ENCODE measurements at places on chromosomes 4 and X.
A peak's percentile ranks its signal among the peaks of the same experiment; 100 is the strongest.

- DNase-seq: peak; percentile 76
These were observed 61.6 kb downstream of the SAT1 start for GRCh38 chrX:23844502-23845138.

DNA sequence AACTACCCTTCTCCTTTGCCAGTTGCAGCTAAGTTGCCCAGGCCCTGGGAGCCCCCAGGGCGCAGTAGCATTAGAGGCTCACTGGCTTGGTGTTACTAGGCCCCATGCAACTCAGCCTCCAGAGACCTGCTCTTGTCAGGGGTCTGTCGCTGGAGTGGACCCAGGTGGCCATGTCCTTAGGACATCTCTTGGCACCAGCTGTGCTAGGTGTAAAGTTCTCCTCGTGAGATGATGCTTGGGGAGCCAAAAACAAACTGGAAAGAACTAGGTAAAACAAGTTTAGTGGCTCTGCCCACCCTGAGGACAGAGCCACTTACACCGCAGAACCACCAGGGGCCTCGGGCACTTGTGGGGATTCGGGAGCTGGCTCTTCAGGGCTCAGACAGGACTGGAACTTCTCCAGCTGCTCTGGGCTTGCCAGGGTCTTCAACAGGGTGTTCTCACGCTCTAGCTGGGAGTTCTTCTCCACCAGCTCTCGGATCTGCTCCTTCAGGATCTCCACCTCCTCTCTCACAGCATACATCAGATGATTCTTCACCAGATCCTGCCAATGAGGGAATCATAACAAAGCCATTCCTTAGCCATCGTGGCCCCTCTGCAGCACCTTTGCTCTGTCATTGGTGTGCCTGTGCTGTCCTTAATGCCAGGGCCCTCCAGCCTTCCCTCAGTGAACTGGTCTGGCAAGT, 61.2 kb downstream of the TSC22D3 start:
- DNase-seq: peak; percentile 43

DNA sequence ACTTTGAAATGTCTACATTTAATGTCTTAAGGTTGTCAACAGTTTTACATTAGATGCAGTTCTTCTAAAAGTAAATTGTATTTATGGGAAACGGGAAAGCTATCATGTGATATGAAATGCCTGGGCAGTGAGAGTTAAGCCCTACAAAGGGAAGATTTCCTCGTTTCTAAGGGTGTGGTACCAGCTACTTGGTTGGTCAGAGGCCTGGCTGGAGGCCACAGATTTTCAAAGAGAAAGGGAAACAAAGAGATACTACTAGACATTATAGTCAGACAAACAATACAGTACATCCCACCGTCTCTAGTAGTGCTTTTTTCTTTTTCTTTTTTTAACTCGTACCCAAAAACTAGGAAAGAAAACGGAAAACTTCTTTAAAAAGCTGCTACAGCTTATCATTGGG, 467.8 kb downstream of the PCDH7 start:
- DNase-seq: no peak

- DNase-seq: peak; percentile 20
These were observed 20.7 kb upstream of the RNF150 start for GRCh38 chr4:141153751-141154510.

DNA sequence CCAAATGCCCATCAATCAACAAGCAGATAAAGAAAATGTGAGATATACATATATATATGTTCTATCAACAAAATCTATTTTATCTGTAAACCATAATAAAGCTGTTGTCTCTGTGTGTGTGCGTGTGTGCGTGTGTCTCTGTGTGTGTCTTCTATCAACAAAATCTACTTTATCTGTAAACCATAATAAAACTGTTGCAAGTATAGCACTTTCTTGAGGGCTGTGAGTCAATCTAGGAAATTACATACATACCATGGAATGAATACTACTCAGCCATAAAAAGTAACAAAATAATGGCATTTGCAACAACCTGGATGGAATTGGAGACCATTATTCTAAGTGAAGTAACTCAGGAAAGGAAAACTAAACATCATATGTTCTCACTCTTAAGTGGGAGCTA, 12.5 kb upstream of the PLK4 start:
- DNase-seq: no peak

GRCh38 chr4:152941411-152941810, 5.3 kb downstream of the FHDC1 start:
- DNase-seq: no peak

GRCh38 chrX:28922106-28922505, 334.9 kb downstream of the IL1RAPL1 start:
- no peak for DNase-seq

- no peak for DNase-seq
These were observed 14.0 kb downstream of the PLCXD1 start for GRCh38 chrX:295136-295535.

- no peak for DNase-seq
These were observed 75.0 kb upstream of the FAM9C start for GRCh38 chrX:13119386-13119785.

DNA sequence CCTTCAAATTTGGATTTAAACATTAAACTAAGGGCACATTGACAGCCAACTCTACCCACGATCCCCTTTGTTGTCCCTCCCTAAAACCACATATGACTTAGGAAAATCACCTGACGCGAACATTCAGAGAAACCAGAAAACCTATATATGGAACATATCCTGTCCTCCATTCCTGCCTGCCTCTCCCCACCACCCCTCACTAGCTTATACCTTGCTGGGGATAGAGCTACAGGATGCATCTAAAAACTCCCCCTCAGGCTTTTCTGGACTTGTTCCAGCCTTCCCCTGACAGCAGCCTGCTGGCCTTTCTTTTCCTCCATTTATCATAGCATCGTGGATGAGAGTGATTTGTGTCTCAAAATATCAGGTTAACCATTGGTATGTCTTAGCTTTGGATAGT, 8.8 kb downstream of the STK26 start:
- DNase-seq: no peak

DNA sequence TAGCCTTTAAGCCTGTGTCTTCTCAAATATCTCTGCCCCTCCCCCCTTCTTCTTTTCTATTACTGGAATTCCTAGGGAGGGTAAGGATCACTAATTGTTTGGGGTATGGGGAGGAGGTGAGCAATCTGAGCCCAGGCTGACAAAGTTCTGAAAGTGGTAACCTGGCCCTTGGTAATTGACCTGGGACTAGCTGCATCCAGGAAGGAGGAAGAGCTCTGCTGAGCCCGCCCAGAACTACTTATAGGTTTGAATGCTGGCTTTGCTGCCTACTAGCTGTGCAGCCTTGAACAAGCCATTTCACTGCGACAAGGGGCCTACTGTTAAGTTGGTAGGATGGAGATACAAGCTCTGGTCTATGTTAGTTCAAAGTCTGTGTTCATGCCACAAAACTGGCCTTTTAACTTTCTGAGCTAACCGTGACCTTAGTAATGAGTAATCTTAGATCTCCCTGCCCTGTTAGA, 37.8 kb downstream of the DGKK start:
- no peak for DNase-seq

DNA sequence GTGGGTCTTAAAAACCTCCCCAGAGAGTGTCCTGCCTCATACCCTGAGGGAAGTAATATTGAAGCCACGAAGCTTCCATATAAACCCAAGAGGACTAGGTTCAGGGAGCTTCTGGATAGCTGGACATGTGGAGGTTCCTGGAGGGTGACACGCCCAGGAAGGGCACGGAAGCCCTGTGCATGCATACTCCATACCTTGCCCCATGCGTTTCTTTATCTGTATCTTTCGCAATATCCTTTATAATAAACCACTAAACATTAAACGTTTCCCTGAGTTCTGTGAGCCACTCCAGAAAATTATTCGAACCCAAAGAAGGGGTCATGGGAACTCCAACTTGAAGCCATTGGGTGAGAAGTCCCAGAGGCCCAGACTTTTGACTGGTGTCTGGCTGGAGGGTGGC, 45.7 kb upstream of the HPF1 start:
- DNase-seq: peak; percentile 8

GRCh38 chr4:4871573-4872313, 12.3 kb downstream of the MSX1 start:
- DNase-seq: no peak

DNA sequence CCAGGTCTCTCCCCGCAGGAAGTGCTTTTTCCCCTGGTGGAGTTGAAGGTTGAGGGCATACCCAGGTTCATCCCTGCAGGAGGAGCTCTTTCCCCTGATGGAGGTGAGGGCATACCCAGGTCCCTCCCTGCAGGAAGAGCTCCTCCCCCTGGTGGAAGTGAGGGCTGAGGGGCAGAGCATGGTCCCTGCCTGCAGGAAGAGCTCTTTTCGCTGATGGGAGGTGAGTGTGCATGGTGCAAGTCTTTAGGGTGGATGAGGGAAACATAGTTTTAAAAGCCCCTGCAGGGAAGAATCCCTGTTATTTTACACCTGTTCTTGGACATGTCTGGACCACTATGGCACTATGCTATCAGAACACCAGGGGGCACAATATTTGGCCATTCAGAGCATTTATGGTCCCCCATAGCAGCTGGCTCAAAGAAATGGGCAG, 43.7 kb upstream of the PUDP start:
- DNase-seq: no peak

DNA sequence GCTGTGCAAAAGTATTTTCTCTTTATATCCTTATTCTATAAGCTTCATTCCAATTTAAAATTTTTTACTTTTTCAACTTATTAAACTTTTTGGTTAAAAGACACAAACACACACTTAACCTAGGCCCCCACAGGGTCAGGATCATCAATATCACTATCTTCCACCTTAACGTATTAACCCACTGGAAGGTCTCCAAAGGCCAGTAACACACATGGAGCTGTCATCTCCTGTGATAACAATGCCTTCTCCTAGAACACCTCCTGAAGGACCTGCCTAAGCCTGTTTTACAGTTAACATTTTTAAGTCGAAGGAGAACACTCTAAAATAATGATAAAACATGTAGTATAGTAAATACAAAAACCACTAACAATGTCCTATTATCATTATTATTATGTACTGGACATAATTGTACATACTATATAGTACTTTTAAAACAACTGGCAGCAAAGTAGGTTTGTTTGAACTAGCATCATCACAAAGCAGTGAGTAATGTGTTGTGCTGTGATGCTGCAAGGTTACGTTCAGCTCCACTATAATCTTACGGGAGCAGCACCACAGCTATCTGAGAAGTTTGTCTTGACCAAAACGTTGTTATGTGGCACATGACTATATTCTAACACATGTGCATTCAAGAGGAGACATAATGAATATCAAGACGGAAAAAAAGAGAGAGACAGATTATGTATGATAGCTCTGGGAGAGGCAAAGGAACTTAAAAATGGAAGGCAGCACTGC, 33.7 kb downstream of the DHX15 start:
- DNase-seq: peak; percentile 55

Data from hematopoietic multipotent progenitor cell treated with erythropoietin and hydrocortisone succinate and interleukin-3 and kit ligand, for 6 days (in vitro differentiated cells).